ENCODE measurements at places on chromosomes 11 and 22.
A peak's percentile ranks its signal among the peaks of the same experiment; 100 is the strongest.

- DNase-seq, result no peak
Measured at GRCh38 chr11:26188554-26188953, 143.4 kb upstream of the ANO3 start.

DNA sequence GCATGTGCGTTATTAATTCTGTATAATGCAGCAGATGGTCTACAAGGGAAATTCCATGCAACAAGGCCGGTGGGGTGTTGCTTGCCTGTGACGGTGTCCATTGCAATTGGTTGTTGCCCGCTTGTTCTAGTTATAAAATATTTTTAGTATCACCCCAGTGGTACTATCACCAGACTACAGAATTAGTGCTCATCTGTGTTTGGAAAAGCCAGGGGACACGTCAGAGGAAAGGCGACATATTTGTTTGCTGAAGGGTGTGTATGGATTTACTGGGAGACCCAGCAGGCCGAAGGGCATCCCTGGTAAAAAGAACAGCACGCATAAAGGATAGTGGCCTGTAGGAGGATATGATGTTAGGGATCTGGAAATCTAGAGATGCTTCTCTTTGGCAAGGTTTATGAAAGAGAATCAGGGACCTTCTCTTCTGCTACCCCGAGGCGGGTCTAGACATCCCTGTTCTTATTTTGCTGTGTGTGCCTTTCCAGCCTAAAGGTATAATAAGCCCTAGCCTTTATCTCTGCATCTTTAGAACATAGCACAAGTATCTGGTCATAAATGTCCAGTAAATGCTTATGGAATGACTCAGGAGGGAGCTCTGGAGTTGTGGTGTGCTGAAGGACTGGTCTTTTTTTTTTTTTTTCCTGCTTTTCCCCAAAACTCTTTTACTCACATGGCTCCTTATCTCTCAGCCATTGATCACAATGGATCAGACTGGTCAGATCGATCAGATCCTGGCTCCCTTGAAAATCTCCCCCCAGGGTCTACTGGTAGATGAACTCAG is 90.9 kb downstream of the LDLRAD3 start:
- peak; percentile 97 for DNase-seq

DNA sequence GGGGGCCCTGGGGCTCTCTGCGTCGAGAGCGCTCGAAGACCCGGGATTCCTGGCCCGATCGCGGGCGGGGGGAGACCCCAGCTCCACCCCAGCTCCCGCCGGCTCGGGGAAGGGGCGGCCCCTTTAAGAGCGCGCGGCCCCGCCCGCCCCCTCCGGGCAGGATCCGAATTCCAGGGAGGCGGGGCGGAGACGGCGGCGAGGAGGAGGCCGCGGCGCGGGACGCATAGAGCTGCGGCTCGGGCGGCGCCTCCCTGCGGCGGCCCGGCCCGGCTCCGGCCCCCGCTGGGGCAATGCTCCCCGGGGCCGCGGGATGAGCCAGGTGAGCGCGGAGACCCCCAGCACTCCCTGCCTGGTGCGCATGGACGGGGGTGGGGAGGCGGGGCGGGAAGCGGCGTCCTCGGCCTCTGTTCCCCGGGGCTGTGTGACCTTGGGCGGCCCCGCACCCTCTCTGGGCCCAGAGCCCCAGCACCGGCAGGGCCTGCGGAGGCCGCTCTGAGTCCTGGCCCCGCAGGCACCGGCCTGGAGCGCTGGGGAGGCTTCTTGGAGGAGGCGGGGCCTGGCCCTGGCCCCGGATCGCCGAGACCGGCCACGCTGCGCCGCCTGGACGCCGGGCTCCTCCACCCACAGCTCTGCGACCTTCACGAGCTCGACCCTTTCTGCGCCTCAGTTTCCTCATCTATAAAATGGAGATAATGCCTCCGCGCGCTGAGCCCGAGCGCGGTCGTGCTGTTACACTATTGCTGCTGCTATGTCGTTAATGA is 565 bp downstream of the GAS2L1 start:
- DNase-seq, result peak; percentile 76

- DNase-seq, result no peak
Measured at GRCh38 chr11:86192519-86193257, 51.9 kb upstream of the EED start.

DNA sequence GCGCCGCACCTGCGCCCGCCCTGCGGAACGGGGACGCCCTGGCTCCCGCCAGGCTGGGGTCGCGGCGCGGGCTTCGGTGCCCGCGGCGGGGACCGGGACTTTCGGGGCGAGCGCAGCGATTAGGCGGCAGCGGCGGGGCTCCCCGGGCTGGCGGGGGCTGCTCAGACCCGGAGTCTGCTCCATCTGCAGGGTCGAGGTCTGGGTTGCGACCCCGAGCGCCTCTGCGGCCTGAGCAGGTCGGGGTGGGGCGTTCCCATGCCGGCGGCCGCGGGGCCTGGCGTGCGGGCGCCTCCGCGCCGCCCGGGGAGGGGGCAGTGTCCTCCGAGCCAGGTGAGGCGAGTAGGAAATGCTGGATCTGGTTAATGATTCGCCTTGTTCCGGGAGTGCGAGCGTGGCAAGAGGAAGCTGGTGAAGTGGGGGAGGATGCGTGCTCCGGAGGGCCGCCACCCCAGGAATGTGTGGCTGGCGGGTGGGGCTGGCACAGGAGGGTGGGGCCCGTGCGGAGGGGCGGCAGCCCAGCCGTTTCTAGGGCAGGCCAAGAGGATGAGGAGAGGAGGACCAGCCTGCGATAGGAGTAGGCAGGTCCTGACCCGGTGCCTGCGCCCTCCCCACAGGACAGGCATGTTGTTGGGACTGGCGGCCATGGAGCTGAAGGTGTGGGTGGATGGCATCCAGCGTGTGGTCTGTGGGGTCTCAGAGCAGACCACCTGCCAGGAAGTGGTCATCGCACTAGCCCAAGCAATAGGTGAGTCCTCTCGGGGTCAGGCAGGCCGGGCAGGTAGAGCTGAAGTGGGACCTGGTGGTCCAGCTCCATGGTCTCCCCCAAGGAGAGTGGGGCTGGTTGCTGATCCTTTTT is 606 bp downstream of the RASSF7 start:
- DNase-seq, result peak; percentile 72

- DNase-seq, result peak; percentile 76
Measured at GRCh38 chr11:124402326-124402922, 3.6 kb upstream of the OR8B3 start.

- no peak for DNase-seq
Measured at GRCh38 chr11:45248501-45249011, 37.6 kb downstream of the SYT13 start.

DNA sequence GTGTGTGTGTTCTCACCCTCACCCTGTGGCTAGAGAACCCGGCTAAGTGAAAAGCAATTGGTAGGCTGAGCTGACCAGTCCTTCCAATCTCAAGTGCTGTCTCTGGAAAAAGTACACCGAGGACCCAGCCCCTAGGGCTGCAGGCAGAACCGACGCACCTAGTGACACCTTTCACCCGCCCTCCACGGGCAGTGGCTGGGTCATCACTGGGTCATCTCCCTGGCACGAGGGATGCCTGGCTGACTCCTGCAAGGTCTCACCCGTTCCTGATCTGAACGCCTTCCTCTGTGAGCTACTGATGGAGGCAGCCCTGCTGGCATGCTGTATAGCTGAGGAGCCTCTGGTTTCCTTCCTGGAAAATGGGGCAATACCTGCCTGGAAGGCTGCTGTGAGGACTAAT is 311.5 kb downstream of the NTM start:
- DNase-seq, result no peak

DNA sequence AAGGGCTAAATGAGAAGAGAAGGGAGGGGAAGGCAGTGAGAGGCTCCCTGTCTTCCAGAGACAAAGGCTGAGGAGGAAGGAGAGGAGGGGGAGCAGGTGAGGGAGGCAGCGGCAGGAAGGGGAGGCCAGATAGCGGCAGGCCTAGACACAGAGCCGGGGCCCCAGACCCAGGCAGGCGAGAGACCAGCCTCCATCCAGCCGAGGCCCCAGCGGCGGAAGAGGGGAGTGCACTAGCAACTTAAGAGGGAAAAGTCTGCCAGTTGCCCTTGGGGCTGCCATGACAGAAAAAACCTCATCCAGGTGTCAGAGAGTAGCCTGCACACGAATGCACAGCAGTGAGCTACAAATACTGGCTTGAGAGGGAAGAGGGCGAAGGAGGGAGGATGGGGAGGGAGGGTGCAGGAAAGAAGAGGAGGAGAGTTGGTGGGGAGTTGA is 46.7 kb downstream of the IGLL1 start:
- peak; percentile 24 for DNase-seq

- peak; percentile 97 for DNase-seq
Measured at GRCh38 chr11:85844439-85845123, 10.6 kb upstream of the CCDC83 start.

GRCh38 chr11:106061249-106061784 is 15.8 kb downstream of the KBTBD3 start:
- no peak for DNase-seq

DNA sequence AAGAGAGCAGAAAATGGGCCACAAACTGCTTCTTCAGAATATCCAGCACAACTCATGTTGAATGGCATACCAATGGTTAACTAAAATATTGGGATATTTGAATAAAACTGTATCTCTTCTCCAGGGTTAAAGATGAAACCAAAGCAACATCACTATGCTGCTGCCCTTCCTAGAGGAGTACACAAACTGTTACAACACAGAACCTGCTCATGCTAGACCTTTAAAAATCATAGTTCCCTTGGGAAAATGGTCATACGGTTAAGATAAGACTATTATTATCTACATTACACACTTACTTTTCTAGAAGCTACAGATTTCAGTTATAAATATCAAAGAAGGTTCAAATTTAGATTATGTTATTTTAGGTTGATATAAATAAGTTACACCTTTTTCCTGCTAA is 78.6 kb upstream of the TP53AIP1 start:
- no peak for DNase-seq

GRCh38 chr11:120385655-120386054 is 49.4 kb downstream of the ARHGEF12 start:
- DNase-seq, result no peak

- no peak for DNase-seq
Measured at GRCh38 chr11:77172666-77172982, 44.6 kb downstream of the MYO7A start.

DNA sequence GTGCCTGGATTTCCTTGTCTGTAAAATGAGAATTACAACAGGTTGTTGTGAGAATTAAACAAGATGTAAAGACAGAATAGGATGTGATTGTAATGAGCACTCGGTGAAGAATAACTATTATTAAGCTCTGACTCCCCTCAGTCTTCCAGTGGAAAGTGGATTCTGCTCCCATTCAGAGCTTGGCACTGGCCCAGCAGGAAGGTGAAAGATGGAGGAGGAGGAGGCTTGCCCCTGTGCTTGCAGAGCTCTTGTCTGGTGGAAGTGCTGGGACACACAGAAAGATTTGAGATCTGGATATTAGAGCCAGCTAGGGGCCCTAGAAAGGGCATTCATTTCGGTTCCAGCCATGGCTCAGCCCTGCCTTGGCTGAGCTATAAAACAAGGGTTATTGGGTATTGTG is 28.2 kb downstream of the PHLDB1 start:
- no peak for DNase-seq

DNA sequence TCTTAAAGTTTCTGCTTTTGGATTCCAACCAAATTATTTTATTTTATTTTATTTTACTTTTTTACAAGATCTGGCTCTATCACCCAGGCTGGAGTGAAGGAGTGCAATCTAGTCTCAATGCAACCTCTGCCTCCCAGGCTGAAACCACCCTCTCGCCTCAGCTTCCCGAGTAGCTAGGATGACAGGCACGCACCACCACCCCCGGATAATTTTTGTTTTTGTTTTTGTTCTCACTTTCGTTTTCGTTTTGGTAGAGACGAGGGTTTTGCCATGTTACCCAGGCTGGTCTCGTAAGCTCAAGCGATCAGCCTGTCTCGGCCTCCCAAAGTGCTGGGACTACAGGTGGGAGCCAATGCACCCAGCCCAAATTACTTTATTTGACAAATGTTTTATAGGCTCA is 219.8 kb downstream of the ETS1 start:
- DNase-seq, result no peak

DNA sequence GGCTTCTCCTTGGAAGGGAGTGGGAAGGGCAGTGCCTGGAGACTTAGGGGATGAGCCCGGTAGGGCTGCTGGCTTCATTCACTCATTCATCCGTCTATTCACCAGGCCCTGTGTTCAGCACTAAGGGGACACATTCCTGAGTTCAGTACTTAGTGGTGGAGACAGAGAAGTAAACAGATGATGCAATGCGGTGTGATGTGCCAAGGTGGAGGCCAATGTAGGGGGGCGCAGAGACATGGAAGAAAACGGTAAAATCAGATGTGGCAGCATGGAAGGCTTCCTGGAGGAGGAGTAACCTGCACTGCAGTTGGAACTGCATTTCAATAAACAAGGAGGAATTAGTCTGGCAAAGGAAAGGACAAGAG is 21.3 kb downstream of the GRIK4 start:
- peak; percentile 53 for DNase-seq

GRCh38 chr11:128886406-128887124 is 4.6 kb upstream of the KCNJ5 start:
- peak; percentile 29 for DNase-seq

DNA sequence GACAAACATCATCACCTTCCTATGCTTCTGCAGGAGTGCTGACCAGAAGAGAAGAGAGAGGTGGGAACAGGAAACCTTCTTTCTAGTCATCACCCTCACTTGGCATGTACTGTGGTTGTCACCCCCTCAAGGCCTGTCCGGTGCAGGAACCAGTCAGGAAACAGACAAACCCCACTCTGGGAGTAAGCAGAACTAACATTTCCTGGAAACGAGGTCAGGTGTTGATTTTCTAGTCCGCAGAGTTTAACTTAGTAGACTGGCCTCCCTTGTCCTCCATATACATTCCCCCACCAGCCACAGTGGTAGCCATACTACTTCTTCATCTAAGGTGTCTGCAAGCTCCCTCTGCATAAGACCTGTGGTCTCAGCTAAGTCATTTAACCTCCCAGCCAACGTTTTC is 80.7 kb upstream of the NCAM1 start:
- no peak for DNase-seq

DNA sequence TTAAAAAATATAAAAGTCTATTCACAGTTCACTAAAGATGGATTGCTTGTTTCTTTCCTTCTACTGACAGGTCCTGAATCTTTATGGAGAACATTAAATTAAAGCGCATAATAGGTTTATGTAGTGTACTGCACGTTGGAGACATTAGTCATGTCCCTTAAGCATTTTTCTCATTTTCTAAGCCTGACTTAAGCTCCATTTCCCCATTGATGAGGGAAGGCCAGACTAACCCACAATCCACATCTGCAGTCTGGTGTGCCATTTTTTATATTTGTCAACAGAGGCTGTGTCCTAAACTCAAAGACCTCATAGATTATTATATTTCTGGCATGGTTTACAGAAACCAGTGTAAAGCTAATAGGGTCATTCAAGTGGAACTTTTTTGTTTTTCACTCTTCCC is 39.9 kb downstream of the CADM1 start:
- peak; percentile 63 for DNase-seq

DNA sequence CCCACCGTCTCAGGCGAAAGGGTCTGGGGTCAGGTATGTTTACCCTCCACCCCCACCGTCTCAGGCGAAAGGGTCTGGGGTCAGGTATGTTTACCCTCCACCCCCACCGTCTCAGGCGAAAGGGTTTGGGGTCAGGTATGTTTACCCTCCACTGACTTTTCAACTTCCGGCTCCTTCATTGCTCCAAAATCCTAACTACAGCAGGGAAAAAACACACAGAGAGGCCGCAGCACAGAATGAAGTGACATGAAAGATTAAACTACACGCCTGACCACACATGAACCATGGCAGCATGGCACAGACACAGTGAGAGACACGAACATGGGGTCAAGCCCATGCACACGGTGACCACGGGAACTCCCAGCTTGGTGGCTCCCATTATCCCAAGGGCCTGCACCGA is 634.9 kb upstream of the B3GAT1 start:
- no peak for DNase-seq
